ENCODE measurements at places on chromosomes 16 and 17.

DNA sequence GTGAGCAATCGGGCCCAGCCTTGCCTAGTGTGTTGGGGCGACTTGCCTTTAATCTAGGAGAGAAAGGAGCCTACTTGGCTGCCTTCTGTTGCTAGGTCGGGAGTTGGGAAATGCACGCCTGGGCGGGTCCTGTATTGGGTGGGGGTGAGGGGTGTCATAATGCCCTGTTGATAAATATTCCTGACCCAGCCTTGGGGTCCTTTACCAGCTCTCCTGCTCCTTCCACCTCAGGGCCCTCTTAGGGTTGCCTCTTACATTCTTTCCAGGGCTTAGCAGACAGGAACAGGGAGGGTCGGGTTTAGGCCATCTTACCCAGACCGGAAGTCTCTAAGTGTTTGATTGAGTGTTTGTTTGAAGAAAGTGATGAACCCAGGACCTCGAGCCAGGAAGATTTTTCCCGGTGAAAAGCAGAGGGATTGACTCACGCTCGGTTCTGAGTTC, 112.9 kb downstream of the SEC14L1 start:
- DNase-seq = no peak

DNA sequence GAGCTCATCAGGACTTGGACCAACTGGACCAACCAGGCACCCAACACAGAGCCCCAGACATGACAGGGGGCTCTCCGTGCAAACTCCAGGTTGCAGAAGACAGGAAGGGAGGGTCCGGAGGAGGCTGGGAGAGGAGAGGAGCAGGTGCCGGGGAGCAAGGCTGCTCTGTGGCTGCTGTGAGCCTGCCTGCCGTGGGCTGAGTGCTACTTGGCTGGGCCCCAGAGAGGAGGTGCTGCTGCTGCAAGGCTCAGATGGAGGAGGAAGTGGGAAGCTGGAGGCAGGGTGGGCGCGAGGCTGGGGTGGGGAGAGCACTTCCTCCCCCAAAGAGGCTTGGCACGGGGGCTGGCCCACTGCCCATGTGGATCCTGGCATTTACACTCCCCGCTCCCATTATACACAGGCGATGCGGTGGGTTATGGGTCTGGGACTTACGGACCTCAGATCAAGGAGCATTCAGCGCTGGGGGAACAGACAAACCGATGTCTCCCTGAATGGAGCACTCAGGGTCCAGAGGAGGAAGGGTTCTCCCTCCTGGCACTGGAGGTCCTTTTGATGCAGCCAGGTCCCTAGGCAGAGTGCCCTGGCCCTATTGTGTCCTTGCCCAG, 15.9 kb downstream of the EPOP start:
- DNase-seq = no peak

GRCh38 chr16:14354561-14355351, 275.3 kb downstream of the PARN start:
- no peak for DNase-seq

DNA sequence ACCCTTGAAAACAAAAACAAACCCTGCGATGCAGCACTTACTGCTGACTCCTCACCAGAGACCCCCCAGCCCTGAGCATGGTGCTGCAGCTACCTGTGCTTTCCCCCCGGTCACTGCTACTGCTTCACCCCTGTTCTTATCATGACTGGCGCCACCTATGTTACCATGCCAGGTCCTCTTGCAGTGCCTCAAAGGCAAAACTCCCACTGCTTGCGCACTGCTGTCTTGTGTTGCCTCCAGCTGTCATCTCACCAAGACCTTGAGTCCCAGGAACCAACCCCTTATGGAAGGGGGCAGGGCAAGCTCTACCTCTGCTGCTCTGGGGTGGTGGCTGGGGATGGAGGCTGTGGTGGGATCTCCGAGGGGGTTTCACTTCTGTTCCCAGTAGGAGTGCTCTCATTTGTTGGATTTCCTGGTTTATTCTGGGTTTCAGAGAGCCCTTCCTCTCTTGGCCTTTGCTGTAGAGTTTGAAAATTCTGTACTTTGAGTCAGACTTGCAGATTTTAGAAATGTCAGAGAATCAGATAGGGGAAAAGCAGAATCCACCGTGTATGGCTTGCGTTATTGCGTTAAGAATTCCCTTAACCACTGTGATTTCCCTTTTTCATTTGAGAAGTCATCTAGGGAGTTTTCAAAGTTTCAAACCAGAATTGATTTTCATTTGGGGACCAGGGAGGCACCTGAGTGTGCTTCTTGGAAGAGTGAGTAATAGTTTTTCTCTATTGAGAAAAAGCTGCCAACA, 96.6 kb downstream of the SPECC1 start:
- no peak for DNase-seq

DNA sequence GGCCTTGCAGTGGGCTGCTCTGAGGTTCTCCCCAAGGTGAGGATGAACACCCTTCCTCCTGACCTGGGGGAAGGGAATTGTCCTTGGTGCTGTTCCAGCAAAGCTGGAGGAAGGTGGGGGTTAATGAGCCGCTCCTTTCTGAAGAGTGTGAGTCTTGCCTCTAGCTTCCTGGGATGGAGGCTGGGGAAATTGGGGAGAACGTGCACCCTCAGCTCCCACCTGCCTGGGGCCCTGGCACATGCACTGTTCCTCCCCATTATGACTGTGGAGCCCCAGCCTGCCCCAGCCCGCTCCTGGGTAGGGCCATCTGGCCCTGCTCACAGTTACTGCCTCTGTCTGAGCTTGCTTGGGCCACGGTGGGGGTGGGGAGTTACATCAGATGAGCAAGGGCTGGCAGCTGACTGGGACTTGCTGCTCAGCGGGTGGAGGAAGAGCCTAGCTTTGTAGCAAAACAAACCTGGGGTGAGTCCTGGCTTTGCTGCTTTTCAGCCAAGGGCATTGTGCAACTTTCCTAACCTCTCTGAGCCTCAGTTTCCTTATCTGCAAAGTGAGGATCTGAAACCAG, 11.1 kb downstream of the TNS4 start:
- DNase-seq = no peak

DNA sequence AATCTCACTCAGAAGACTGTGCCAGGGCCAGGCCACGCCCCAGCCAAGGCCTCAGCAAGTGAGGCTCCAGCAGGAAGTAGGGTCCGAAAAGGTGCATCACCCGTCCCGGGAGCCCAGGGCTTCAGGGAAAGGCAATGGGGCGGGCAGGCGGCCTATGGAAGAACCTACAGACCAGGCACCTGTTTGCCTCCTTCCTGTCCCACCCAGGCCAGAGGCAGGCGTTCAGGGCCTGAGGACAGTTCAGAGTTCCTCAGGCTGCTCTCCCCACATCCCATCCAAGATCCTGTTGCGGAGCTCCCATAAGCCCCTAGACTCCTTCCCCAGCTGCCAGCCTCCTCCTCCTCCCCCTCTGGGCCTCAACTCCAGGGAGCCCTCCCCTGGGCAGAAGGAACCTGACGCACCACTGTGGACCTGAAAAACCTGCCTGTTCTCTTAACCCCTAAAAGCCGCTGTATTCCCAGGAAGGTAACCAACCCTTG, 2.3 kb downstream of the CLUH start:
- no peak for DNase-seq

GRCh38 chr17:61467416-61468262, 15.4 kb downstream of the TBX4 start:
- DNase-seq = no peak

DNA sequence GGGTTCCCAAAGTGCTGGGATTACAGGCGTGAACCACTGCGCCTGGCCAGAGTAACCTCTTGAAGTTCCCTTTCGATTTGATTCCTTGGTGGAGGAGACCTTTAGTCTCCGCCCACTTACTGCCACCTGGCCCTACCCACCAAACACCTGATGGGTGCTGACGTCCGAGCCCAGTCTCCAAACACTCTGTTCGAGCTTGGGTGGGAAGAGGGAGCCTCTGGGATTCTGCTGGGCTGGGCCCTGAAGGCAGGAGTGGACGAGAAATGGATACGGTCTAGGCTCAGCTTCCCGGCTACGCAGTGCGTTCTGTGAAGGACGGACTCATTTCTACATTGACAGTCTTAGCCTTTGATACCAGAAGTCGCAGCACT, 870 bp upstream of the ITGA3 start:
- no peak for DNase-seq

DNA sequence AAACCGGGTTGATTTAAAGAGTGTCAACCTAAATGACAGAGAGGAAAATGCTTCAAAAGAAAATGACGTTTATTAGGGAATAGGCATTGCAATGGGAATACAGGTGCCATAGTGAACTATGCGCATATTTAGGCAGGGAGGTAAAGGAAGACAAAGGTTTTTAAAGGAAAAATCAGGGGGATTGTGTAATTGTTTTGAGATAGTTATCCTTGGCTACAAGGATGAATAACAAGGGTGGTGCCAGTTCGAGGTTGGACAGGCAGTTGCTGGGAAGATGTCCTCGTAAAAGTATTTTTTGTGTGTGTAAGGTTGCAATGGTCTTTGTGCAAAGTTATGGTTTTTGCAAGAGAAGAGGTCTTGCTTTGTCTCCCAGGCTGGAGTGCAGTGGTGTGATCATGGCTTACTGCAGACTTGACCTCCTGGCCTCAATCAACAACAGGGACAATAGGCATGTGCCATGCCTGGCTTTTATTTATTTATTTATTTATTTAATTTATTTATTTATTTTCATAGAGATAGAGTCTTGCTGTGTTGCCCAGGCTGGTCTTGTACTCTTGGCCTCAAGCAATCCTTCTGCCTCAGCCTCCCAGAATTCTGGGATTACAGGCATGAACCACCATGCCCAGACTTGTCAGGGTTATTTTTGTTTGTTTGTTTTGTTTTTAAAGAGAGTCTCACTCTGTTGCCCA, 63.1 kb downstream of the CACNG3 start:
- no peak for DNase-seq

GRCh38 chr17:40910441-40910841, 25.4 kb upstream of the KRT20 start:
- DNase-seq = no peak

DNA sequence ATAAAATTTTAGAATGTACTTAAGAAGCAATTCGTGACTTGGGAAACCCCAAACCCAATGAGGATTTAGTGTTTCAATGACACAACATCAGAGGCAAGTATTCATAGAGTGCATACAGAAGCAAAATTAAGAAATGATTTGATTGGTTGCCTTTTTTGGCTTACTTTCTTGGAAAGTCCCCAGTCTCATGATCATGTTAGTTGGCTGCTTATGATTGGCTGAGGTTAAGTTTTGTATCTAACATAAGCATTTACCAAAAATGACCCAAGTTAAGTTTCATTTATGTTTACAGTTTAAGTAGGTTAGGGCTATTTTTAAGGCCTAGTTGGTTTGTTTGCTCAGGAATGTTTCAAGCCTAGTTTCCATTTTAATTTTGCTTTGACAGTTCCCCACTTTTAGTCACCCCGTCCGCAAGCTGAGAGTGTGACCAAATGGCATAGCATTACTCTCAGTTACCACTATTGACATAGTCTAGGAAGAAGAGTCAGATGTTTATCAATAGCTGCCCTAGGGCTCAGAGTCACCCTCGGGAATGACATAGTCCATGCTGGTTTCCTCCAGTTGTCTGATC, 36.2 kb downstream of the DGKE start:
- DNase-seq = no peak

DNA sequence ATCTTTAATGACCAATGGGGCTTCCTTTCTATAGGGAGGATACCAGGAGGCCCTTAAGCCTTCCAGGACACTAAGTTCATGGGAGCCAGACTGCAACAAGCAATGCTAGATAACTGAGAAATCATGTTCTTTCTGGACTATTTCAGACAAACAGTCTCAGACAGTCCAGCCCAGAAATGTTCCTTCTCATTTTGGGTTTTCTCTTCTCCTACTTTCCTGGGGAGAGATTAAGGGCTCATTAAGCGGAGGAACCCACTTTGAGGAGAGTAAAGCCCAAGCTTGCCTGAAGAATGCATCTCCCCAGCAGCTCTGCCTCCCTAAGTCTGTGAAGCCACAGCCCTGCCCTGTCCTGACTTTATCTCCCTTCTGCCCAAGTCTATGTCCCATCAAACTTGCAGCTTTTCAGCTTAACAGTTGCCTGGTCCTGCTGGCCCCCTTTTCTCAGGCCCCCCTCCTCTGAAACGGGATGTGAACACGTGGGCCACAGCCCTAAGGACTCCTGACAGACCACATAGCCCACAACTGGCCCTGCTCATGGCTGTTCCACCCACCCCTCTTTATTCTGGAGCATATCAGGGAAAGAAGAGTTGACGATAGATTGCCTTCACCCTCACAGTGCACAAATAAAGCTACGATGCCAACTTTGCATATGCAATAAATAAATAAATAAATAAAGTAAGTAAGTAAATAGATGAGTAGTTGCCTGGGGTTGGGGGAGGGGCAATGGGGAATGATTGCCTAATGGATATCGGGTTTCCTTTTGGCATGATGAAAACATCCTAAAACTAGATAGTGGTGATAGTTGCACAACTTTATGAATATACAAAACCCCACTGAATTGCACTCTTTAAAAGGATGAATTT, 111.0 kb downstream of the N4BP1 start:
- DNase-seq = no peak

GRCh38 chr16:28905229-28905754, 19.7 kb downstream of the RABEP2 start:
- DNase-seq = no peak

Measured in activated CD4-positive, alpha-beta T cell treated with anti-CD3 and anti-CD28 coated beads, Interleukin-2, amount 50 U/mL, for 1 hour (primary cell).